NCI-H2171 (cell line): ENCODE measurements at places on chromosomes 3 and 15.

- DNase-seq = no peak
These were observed 23.3 kb downstream of the SLC6A6 start for GRCh38 chr3:14425581-14426304.

- no peak for DNase-seq
These were observed 900 bp upstream of the GNB4 start for GRCh38 chr3:179452176-179452564.

DNA sequence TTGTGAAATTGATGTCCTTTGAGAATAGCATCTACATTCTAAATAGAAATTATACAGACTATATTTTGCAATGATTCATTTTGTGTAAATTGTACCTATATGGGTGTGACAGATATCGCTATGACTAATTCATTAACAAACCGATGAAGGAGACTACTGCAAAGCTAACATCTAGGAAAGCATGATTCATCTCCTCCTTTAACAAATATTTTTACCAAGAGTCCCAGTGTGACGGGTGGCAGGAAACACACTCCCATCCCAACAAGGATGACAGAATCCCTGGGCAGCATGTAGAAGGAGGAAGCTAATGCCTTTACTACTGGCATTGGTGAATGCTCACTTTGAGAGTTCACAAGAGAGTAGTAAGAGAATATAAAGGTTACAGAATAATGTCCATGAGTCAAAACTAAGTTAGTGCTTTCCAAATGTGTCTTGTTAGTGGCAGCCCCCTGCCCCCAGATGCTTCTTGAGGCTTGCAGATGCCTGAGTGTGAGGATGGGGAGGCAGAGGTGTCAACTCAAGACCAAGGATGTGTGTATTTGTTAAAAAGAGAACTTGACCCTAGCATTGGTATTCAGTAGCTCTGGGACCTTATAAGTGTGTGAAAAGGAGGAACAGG is 180.6 kb downstream of the FMN1 start:
- DNase-seq = no peak

DNA sequence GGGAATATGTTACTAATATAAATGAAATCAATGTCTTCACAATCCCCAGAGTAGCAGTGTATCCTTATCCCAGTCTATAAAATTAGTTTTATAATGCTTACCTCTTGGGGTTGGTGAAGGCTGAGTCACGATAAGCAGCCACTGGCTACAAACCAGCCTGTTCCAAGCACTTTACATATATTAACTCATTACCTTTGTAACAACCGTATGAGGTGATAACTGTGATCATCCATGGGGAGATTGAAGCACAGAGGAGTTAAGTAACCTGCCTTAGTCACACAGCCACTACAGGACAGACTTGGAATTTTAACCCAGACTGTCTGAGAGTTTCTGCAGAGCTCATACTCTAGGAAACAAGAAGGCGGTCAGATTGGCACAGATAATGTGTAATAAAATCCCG is 43.3 kb upstream of the MITF start:
- DNase-seq = no peak

- DNase-seq = no peak
These were observed 139.1 kb upstream of the LRIG1 start for GRCh38 chr3:66639809-66640356.

DNA sequence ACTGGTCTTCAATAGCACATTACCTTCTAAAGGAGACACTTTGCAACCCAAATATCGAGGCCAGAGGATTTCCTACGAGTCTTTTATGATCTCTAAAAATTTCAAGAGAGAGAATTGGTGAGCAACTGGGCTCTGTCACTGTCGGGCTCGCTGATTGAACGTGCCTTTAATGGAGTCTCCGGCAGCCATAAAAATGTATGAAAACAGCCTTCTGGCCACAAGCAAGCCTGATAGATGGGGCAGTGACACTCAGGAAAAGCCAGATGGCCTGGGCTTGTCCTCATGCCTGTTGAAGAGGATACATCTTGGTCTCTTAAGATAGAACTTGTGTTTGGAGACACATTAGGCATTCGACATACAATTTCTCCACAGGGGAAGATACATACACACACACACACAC is 419.5 kb upstream of the PROK2 start:
- DNase-seq = no peak

GRCh38 chr3:47536221-47536891 is 22.8 kb upstream of the ELP6 start:
- DNase-seq = no peak

DNA sequence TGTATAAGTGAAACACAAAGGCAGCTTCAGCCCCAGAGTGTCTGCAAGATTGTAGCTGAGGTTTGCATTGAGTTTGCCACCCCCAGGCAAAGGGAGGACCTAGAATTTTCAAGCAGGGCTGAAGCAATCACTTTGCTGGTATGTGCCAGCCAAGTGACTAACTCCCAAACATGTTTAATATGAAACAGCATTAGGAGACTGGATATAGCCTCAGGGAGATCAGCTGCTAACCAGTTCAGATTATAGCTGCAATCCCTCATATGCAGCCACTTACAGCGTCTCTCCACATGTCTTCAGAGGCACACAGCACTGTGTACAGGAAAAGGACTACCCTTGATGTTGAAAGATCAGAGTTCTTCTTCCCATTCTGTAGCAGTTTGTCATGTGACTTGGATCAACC is 38.4 kb upstream of the PPP2R3A start:
- no peak for DNase-seq

DNA sequence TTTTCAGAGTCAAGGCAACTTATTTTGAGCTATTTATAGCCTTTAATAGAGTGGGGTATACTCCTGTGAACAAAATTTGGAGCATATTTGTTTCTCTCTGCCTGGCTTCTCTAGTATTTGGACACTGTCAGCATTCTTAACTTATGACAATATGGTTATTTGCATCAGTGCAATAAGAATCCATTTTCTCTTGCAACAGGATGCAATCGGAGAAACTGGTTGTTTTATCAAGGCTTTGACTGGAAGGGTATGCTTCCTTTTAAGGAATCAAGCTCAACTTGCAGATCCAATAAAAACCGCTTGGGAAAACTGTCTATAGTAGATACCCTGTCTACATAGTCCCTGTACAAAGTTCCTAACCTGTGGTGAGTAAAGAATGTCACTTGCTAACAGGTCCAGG is 106.7 kb downstream of the DPH6 start:
- no peak for DNase-seq

DNA sequence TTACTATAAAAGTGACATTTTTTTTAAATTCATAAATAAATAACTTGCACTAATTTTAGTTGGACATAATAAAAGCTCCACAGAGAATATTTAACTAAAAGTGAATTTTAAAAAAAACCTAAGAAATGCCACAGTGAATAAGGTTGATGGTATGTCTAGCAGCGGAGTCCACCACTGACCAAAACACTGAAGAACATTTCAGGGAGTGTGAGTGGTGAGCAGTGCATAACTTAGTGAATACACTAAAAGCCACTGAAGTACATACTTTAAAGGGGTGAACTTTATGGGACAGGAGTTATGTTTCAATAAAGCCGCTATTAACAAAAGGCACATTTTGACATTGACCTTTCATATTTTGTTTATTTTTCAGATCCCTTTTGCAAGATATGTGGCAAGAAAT is 32.3 kb downstream of the SRP14 start:
- no peak for DNase-seq

- DNase-seq = no peak
These were observed 426 bp downstream of the PRKCD start for GRCh38 chr3:53161450-53161819.

DNA sequence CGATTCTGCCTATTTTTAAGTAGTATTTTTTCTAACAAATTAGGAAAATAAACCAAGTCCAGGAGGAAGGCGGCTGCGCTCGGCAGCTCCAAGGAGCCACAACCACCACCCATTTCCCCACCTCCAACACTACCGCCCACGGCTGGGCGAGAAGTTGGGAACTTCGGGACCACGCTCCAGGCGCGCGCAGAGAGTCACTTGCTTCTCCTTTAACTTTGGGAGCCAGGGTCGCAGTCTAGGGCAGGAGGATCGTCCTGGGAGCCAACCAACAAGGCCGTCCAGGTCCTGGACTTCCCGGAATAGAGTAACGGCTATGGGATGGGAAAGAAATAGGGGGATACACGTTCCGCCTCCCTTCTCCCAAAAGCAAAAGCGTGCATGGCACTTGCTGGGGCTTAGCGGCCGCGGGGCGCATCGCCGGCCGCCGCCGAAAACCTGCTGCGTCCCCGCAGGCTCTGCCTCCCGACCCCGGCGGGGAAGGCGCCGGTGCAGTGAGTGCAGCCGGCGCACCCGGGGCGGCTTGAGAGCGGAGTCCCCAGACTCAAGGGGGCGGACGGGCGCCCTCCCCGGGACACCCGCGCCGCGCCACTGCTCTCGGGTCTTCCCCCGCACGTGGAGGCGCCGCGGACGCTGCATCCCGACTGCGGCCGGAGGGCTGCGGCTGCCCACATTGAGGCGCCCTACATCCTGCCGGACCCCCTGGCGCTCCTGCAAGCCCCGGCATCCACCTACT is 699 bp downstream of the MEGF11 start:
- no peak for DNase-seq

DNA sequence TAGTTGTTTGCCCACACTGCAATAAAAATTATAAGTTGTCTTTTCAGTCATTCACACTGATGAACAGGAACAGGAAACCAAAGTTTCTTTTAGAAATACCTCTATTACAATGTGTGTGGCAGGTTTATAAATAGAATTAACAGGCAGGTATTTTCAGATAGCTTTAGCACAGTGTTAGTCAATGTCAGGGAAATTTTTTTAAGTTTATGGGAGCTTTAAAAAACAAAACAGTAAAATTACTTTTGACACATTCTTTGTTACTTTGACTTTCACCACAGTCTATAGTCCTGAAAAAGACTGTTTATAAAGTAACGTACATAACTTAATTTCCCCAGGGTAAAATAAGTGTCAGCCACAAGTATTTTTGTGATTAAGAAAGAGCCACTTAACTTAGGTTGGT is 38.1 kb downstream of the SERPINI1 start:
- DNase-seq = no peak

- DNase-seq = no peak
These were observed 536 bp downstream of the SNAPC5 start for GRCh38 chr15:66496951-66497501.

- no peak for DNase-seq
These were observed 18.4 kb downstream of the FLNB start for GRCh38 chr3:58026598-58026997.

- DNase-seq = no peak
These were observed 12.5 kb downstream of the OXNAD1 start for GRCh38 chr3:16277471-16277870.

DNA sequence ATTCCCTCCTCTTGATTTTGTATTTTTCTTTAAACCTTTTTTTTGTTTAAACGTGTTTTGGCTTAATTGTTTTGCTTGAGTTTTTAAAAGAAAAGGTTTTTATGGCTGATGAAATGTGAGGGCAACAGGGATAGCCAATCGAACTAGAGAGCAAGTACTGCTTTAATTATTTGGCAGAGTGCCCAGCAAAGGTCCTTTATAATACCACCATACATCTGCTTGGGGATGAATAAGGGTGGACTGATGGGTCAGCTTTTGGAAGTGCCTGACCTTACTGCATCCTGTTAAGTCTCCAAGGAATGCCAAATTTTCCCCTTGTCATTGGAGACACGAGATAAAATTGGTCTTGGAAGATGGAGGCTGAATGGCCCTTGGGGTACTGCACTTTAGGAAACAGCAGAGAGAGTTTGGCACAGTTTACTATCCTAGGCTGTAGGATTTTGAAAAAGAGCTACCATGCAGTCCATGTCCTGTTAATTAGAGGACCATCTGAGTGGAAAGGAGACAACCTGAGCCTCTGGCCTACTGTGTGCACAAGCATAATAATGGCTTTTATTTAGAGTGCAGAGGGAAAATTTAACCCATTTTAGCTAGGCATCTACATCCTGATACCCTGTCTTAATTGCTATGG is 19.8 kb upstream of the MTHFS start:
- DNase-seq = no peak

- DNase-seq = no peak
These were observed 283.1 kb upstream of the NR2F2 start for GRCh38 chr15:96047255-96047931.

GRCh38 chr3:189238071-189238470 is 66.3 kb downstream of the TPRG1 start:
- DNase-seq = no peak

DNA sequence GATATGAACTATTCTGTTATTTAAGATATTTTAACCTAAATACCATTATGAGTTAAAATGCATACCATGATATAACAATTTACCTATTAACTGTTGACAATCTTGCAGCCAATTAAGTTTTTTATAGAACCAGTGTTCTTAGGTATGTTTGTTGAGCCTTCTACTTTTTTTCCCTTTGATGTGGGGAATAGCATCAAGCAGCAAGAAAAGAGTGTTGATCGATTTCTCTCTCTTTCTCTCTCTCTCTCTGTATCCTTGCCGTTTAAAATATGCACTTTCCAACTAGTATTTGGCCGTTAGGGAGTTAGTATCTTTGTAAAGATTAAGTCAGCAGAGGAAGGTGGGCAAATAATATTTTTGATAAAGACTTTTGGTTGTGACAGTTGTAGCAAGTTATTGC is 5.9 kb downstream of the CHD2 start:
- DNase-seq = no peak

- no peak for DNase-seq
These were observed 82.8 kb downstream of the ROBO2 start for GRCh38 chr3:77122652-77123051.

- DNase-seq = no peak
These were observed 13.1 kb upstream of the LRTM1 start for GRCh38 chr3:54940971-54941370.

DNA sequence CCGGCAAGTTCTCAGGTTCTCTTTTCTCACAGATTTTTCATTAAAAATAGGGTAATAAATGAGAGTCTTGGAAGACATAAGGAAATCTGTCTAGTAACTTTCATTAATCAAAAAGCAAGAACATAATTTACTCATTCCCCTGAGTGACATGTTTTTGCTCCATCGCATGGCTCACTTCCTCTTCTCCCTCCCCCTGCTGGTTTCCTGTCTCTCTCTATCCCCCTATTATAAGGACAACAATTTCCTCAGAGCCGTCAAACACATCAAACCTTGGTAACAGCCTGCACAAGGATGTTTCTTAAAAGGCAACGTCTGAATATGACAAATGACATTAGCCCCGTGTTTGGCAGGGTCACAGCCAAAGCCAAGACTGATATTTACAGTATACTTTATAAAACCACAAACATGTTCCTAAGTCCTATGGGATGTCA is 1149.6 kb downstream of the IGSF11 start:
- no peak for DNase-seq

DNA sequence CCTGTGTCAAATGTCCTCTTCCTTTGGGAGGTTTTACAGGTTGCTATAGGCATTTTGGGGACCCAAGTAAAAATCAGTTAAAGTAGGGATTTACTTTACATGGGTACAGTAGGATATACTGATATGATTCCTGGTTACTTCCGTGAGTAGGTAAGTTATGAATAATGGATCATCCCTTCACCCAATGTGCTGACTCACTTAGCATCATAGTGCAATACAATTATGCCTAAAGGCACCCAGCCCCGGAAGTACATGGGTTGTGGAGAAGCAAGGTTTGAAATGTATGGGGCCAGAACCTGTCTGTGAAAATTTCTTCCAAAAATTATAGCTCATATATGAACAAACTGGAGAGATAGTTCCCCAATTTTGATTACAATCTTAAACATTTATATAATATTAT is 64.0 kb downstream of the GLB1 start:
- DNase-seq = no peak
